ENCODE measurements at places on chromosomes 13 and 19.

DNA sequence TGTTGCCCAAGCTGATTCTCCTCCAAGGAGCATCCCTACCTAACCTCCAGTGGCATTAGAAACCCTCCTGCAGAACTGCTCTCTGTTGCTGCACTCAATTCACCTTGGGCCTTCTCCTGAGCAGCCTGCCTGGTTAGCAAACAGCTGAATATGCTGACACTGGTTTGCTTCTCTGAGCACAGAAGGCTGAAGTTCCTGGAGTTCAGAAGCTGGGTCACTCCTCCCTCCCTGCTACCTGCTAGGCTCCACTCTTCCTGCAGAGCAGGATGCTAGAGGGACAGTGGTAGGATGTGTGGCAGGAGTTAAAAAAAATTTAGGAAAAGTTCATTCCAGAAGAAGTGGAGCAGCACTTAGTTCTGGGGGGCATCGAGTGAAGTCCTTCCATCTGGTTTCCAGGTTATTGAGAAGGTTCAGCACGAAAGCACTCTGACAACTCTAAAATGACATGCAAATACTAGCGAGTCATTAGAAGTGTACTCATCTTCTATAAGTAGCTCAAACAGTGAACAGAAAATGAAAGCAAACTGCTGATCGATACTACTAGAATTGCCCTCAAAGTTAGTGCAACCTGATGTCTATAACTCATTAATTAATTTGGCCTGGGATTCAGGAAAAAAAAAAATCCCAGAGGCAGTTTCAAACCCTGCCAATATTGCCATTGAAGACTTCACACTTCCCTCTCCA, 293.7 kb downstream of the POU4F1 start:
- no peak overlapping the region for H3K4me3 ChIP-seq
- H3K36me3 ChIP-seq, result no peaks in the 10 kb centered on the region
- DNase-seq, result no peak

DNA sequence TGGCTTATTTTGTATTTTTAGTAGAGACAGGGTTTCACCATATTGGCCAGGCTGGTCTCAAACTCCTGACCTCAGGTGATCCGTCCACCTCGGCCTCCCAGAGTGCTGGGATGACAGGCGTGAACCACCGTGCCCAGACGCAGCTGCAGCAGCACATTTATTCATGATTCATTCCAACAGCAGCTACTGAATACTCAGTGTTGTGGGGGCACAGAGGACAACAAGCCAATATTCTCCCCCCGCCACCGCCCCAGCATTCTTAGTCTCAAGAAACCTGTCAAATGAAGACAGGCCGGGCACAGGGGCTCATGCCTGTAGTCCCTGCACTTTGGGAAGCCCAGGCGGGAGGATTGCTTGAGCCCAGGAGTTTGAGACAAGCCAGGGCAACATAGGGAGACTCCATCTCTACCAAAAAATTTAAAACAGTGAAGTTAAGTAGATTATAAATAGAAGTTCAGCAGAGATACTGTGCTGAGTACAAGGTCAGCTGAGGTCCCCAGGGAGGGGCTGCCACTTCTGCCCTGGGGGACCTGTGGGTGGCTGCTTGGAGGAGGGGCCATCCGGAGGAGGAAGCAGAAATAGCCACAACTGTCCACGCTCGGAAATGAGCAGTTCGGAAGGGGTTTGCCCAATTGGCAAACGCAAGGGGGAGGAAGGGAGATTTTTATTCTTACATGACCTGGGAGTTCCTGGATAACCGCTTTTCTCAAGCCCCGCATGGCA, 4.3 kb downstream of the DOT1L start:
- peaks cover 46% of the 10 kb centered on the region for H3K4me1 ChIP-seq
- DNase-seq, result peak; percentile 90
- H3K27ac ChIP-seq, result peak overlapping the region; percentile 84

DNA sequence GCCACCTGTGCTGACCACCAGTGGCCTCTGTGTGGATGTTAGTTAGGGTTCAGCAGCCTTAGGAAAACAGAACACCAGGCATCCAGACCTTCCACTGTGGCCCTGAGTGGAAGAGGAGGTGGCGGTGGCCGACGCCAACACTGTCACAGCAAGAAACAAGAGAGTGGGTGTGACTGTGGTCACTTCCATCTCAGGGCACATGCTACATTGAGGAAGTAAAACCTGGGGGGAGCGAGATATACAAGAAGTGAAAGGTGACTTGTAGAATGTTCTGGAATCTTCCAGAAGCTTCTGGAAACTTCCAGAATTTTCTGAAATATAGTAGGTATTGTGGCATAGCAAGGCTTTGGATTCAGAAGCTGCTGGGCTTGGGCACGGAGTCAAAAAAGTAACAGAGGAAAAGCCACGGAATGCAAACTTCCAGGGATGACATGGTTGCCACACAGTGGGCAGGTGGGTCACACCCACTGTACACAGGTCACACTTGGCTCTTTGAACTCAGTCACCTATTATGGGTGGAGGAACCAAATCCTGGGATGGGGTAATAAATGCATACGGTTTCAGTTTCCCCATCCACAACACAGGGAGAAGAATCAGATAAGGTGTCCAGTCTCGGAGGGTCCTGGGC, 24.3 kb downstream of the GNG7 start:
- H3K4me3 ChIP-seq, result no peak overlapping the region
- no peak overlapping the region for H3K27ac ChIP-seq
- H3K36me3 ChIP-seq, result no peaks in the 10 kb centered on the region
- no peaks in the 10 kb centered on the region for H3K27me3 ChIP-seq

DNA sequence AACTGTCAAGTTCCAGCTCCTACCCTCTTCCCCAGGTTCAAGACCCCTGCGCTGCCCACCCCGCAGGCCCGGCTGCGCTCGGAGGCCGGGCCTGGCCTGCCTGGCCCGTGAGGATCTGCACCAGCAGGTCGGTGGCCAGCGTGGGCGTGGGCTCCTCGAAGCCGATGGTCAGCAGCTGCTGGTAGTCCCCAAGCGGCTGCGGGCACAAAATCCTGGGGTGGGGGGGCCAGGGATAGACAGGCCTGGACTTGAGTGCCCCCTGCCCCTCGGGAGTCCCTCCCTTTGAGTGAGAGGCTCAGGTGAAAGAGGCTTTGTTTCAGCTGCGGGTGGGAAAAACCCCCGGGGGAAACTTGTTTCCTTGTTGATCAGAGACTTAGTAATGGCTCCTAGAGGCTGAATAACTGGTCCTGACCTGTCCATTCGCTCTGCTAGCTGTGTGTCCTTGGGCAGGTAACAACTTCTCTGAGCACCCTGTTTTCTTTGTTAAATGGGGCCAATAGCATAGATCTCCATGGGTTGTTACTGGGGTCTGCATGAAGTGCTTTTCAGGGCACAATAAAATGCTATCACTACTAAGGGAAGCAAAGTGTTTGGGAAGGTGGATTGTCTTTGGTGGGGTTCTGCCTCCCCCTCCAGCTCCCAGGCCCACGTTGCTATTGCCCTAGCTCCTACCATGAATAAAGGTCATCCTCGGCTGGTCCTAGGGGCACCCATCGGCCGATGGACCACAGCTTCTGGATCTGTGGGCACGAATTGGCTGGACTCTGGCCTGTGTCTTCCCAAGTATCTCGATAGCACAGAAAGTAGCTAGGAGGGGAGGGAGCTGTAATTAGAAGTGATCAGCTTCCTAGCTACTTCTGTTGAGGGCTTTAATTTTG, 3.5 kb downstream of the C19orf67 start:
- peak overlapping the region; percentile 97 for H3K27ac ChIP-seq
- no peaks in the 10 kb centered on the region for H3K36me3 ChIP-seq

- no peaks in the 10 kb centered on the region for H3K4me1 ChIP-seq
- H3K4me3 ChIP-seq, result no peak overlapping the region
- H3K36me3 ChIP-seq, result peaks cover 88% of the 10 kb centered on the region
- DNase-seq, result no peak
- H3K27ac ChIP-seq, result no peak overlapping the region
Observed at GRCh38 chr19:46696866-46697203, 20.1 kb downstream of the PRKD2 start.

GRCh38 chr13:33375421-33375820, 89.9 kb upstream of the STARD13 start:
- H3K4me3 ChIP-seq, result no peak overlapping the region
- no peaks in the 10 kb centered on the region for H3K36me3 ChIP-seq
- no peaks in the 10 kb centered on the region for H3K27me3 ChIP-seq
- no peaks in the 10 kb centered on the region for H3K4me1 ChIP-seq
- H3K27ac ChIP-seq, result no peak overlapping the region
- no peak for DNase-seq

DNA sequence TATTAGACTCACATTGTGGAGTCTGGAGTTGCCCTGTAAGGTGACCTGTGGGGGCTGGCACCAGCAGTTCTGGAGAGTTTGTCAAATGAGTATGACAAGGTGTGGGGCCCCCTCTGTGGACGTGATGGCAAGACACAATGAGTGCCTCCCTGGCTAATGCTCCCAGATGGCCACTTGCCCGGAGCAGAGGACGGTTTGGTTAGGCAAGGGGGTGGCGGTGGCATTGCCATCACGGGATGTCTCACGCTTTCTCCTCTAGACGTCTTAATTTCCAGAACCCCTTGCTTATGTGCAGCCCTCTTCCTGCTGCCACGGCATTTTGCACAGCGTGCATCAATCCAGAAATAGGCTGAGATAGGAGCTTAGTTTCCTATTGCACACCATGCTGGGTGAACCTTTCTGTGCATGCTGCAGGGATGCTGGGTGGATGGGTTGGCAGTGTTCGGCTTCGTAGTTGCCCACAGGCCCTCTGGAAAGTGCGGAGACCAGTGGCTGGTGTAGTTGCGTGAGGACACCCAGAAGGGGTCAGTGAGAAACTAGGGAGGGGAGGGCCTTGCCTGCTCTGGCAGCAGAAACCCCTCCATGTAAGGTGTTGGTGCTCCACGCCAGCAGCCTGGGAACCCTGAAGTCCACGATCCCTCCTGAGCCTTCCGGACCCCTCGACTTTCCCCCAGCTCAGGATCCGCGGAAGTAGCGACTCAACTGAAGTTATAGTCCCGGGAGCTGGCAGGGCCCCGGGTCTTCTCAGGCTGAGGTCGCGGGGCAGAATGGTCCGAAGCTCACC, 18.1 kb upstream of the LRP3 start:
- H3K27ac ChIP-seq, result peak overlapping the region; percentile 91
- peaks cover 8% of the 10 kb centered on the region for H3K4me1 ChIP-seq
- no peaks in the 10 kb centered on the region for H3K36me3 ChIP-seq
- peak overlapping the region; percentile 65 for H3K4me3 ChIP-seq
- no peaks in the 10 kb centered on the region for H3K27me3 ChIP-seq

DNA sequence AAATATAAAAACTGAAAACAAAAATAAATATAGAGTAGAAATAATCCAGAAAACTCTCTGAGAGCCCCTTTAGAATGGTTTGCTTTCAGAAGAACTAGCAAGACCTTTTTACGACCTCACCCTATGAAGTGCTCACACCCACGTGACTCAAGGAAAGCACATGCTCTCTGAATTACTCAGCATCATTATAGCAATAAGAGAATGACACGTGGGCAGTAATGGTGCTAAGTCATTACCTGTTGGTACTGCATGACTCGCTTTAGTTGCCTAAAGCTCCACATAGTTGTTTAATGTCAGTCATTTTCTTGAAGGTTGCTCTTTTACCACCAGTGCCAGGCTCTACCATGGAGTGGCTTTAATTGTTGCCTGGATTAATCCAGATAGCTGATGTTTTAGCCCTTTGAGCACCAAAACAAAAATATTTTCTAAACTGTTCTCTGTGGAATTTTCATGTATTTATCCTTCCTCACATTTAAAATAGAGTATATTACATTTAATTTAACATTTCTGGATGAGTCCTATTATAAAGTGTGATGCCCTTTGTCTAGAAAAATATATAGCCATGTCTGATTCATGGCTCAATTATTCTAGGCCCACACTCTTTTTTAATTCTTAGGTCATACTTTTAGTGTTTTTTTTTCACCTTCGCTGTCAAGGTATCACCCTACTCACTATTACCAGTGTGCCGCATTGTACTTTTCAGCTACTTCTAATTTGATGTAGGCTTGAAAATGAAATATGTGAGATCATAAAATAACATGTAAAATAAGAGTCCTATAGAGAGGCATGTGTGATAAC, 56.8 kb downstream of the THSD1 start:
- H3K27ac ChIP-seq, result no peak overlapping the region
- no peaks in the 10 kb centered on the region for H3K27me3 ChIP-seq
- H3K4me1 ChIP-seq, result no peaks in the 10 kb centered on the region
- H3K36me3 ChIP-seq, result no peaks in the 10 kb centered on the region

GRCh38 chr13:60511637-60512036, 114.6 kb downstream of the TDRD3 start:
- peaks cover 7% of the 10 kb centered on the region for H3K36me3 ChIP-seq
- no peak overlapping the region for H3K4me3 ChIP-seq
- no peak for DNase-seq
- H3K4me1 ChIP-seq, result no peaks in the 10 kb centered on the region
- no peak overlapping the region for H3K27ac ChIP-seq

- H3K27ac ChIP-seq, result no peak overlapping the region
- peaks cover 15% of the 10 kb centered on the region for H3K36me3 ChIP-seq
- no peaks in the 10 kb centered on the region for H3K27me3 ChIP-seq
- no peak for DNase-seq
- no peak overlapping the region for H3K4me3 ChIP-seq
Observed at GRCh38 chr13:32107474-32107873, 75.9 kb downstream of the FRY start.

GRCh38 chr19:31709476-31709875, 360.2 kb upstream of the TSHZ3 start:
- no peak for DNase-seq
- no peak overlapping the region for H3K27ac ChIP-seq
- no peaks in the 10 kb centered on the region for H3K27me3 ChIP-seq
- H3K36me3 ChIP-seq, result no peaks in the 10 kb centered on the region
- H3K4me3 ChIP-seq, result no peak overlapping the region
- no peaks in the 10 kb centered on the region for H3K4me1 ChIP-seq

DNA sequence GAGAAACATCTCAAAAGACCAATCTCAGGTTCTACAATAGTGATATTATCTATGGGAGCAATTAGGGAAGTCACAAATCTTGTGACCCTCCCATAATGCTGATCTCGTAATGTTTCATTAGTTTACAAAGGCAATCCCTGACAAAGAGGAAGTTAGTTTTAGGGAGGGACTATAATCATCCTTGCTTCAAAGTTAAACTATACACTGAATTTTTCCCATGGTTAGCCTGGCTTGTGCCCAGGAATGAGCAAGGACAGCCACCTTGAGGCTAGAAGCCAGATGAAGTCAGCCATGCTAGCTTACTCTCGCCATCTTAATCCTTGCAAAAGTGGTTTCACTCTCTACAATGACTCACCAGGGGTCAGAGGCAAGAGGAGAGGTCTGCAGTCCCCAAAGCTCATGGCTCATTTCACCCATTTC, 5.4 kb downstream of the CEACAM3 start:
- H3K4me3 ChIP-seq, result no peak overlapping the region
- H3K4me1 ChIP-seq, result no peaks in the 10 kb centered on the region
- no peaks in the 10 kb centered on the region for H3K27me3 ChIP-seq
- DNase-seq, result peak; percentile 35
- no peaks in the 10 kb centered on the region for H3K36me3 ChIP-seq

DNA sequence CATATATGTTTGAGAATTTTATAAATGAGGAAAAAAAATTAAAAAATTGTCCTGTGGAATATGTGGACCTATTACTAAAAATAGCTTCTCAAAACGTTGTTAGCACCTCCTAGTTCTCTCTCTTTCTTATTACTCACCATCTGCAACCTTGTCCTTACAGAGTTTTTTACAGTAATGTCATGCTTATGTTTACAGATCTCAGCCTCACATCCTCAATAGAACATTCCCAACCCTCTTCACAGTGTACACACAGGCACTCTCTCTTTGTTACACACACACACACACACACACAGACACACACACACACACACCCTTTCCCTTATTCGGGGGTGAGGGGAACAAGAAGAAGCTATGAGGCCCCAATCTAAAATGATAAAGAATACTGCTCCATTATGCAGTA, 197.7 kb downstream of the SLITRK6 start:
- no peaks in the 10 kb centered on the region for H3K36me3 ChIP-seq
- H3K27me3 ChIP-seq, result no peaks in the 10 kb centered on the region
- no peak for DNase-seq
- no peak overlapping the region for H3K4me3 ChIP-seq
